ENCODE measurements at places on chromosomes 6 and 20.

- DNase-seq: no peak
These were observed 45.9 kb upstream of the FLRT3 start for GRCh38 chr20:14383335-14383734.

GRCh38 chr20:25077610-25078169 is 4.3 kb downstream of the VSX1 start:
- DNase-seq: no peak

- no peak for DNase-seq
These were observed 154.1 kb upstream of the RUNX2 start for GRCh38 chr6:45174045-45174444.

- no peak for DNase-seq
These were observed 51.1 kb downstream of the KCNB1 start for GRCh38 chr20:49431329-49431728.

- no peak for DNase-seq
These were observed 42.3 kb upstream of the SLC24A3 start for GRCh38 chr20:19170148-19170547.

DNA sequence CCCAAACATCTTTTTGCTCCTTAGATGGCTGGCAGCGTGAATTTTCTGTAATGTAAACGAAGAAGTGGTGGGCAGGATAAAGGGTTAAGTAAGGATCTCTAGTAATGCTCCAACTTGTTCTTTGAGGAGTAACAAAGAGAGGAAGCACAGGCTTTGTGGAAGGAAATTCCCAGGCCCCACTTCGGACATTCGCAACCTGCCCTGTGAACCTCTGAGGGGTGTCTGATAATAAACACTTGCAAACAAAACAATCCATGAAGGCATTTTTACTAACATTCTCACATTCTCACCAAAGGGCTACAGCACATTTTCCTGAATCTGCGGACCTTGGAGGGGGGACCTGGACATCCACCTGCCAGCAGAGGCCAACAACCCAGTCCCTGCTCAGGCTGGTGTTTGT is 25.8 kb upstream of the ADGRF5 start:
- no peak for DNase-seq

Data from T-cell (primary cell).